ENCODE measurements at places on chromosomes 3 and 15. TPM values are rescaled to one million over a fixed set of nuclear protein-coding genes. Genes with fewer than 3 reads are reported as not detected.

The IFRD2 gene
- total RNA-seq: 50.6 TPM

The FGD5 gene
- total RNA-seq: 10.2 TPM

The SYNPR gene
- total RNA-seq: not detected

The RASGRP1 gene
- 2.8 TPM for total RNA-seq

The ARGFX gene
- total RNA-seq: not detected

The PP2D1 gene
- not detected for total RNA-seq

The CCNB2 gene
- 1.4 TPM for total RNA-seq
